PC-9 (cell line): ENCODE measurements at places on chromosomes 5 and 9. TPM values are rescaled to one million over a fixed set of nuclear protein-coding genes. Genes with fewer than 3 reads are reported as not detected.

The ARID3C gene
- total RNA-seq: not detected in 2 replicates

The TRIM7 gene
- total RNA-seq: 9.2 and 10.4 TPM in 2 replicates

- no peak overlapping the region for H3K4me3 ChIP-seq
- no peaks in the 10 kb centered on the region for H3K27me3 ChIP-seq
- H3K27ac ChIP-seq: no peak overlapping the region
- no peaks in the 10 kb centered on the region for H3K4me1 ChIP-seq
Observed at GRCh38 chr5:58143727-58144126, 316.2 kb downstream of the PLK2 start.

DNA sequence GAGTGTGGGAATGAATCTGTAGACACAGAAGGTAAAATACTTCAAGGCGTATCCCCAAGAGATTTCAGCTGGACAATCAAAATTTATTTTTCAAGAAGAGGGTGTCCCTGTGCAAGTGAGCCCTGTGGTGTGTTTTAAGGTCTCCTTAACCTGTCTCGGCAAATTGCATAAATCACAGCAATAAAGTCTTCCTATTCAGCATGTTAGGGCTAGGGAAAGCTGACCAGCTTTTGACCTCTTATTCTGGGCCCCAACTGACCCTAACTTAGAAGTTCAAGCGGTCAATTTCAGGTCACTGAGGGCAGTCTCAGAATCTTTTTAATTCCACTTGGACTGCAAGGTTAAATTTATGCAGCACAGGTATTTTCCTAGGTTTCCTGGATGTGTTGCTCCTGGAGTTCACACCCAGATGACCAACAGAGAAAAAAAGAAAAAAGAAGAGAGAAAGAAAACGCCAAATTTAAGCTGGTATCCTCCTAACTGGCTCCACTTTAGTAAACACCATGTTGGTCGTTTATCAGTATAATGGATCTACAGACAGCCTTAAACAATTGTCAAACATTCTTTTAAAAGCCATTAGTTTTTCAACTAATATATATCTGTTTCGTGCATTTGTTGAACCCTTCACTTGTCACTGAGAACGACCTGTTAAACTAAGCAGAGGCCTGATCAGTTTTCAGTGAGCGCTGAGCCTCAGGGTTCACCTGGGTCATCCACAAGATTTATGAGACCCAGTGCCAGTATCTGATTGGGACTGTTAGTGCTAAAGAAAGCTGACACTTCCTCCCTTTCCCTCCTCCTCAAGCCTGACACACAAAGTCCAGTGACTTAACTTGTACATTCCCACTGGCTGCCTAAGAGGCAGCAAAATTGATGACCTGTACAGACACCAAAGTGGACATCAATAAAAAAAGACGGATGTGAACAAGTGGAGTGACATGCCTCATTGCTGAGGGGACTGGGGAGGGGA is 546.1 kb downstream of the NR2F1-AS1 start:
- no peak overlapping the region for H3K4me3 ChIP-seq
- H3K36me3 ChIP-seq: no peaks in the 10 kb centered on the region
- no peaks in the 10 kb centered on the region for H3K27me3 ChIP-seq
- no peak overlapping the region for H3K27ac ChIP-seq

DNA sequence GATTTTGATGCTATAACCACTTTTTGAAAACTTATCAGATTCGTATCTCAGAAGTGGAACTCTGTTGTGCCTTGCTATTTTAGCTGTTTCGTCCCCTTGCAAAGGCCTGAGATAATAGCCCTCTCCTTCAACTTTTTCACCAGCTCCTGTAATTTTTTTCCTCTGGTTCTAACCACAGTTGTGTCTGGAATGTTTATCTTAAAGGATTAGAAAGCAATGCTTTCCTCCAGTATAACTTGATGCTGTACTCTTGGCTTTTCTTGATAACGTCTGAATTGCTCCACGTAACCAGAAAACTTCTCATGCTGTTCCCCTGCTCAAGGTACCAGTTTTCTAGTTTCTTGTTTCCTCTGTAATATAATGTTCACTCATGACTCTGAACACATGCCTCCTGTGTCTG is 209.4 kb downstream of the DTWD2 start:
- no peak overlapping the region for H3K27ac ChIP-seq
- no peak overlapping the region for H3K4me3 ChIP-seq
- H3K36me3 ChIP-seq: no peaks in the 10 kb centered on the region
- no peak for DNase-seq

GRCh38 chr9:78230761-78231160 is 5.1 kb upstream of the CEP78 start:
- H3K4me1 ChIP-seq: no peaks in the 10 kb centered on the region
- DNase-seq: no peak
- H3K27ac ChIP-seq: no peak overlapping the region
- no peak overlapping the region for H3K4me3 ChIP-seq

- peaks cover 37% of the 10 kb centered on the region for H3K36me3 ChIP-seq
- H3K27me3 ChIP-seq: no peaks in the 10 kb centered on the region
- no peaks in the 10 kb centered on the region for H3K4me1 ChIP-seq
- no peak overlapping the region for H3K4me3 ChIP-seq
- DNase-seq: no peak
Observed at GRCh38 chr5:137937994-137938750, 48.9 kb downstream of the PKD2L2 start.

DNA sequence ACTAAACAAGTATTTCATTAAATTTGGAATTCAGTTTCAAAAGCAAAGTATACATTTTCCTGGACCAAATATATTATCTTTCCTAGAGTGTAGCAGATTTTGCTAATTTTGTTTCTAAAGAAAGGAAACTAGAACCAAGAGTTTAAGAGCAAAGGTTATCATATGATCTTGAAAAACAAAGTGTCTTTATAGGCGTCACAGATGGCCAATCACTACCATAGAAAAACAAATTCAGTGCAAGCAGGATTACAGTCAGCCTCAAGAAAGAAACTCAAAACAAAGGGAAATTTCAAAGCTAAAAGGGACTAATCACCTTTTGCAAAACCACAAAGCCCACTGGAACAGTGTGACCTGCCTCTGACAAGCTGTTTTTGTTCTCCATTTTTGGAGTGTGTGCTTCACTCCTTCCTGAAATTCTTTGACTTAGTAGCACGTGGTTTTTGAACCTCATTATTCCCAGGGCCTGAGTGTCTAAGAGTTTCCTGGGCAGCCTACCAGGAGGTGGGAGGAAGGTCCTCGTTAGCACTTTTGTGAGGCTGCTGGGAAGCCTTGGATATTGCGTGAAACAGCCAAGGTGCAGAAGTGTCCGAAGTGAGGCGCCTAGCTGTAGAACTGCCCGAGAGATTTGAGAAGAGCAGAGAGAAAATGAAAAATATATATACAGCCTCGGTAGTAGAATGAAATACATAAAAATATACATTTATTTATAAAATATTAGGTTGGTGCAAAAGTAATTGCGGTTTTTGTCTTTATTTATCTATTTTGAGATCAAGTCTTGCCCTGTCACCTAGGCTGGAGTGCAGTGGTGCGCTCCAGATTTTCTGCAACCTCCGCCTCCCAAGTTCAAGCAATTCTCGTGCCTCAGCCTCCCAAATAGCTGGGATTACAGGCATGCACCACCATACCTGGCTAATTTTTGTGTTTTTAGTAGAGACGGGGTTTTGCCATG is 246.1 kb downstream of the MARCHF11 start:
- peaks cover 40% of the 10 kb centered on the region; the same call in 1 of the 2 replicates for H3K27me3 ChIP-seq
- H3K4me1 ChIP-seq: no peaks in the 10 kb centered on the region
- DNase-seq: no peak
- H3K4me3 ChIP-seq: no peak overlapping the region
- no peak overlapping the region for H3K27ac ChIP-seq

DNA sequence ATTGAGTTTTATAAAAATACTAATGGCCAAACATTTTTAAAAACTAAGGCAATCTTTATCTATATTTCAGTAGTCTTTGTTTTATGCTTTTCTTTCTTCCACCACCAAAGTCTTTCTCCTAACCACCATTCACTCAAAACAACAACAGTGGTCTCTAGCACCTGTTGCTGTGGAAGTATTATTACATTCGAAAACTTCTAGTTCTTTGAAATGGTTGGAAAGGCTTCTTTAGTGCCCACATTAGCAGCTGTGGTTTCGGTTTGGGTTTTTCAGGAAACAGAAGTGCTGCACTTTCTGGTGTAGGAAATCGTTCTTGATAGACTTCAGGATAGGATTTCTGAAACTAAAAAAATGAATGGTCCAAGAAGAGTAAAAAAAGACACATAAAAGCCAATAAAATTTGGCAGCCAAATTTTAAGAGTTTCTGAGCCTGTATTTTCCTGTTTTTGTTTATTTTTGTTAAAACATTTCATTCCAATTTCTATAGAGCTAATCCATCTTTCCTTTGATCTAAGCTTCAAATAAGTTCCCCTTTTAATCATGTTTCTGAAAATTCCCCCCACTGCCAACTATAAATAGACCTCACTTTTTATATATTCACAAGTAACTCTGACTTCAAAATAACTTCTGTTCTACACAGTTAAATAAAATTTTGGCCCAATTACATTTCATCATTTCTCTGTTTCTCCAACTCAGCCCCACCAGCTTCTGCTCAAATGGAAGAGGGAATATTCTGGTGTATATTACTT is 102.2 kb downstream of the DEPDC1B start:
- no peak for DNase-seq
- no peaks in the 10 kb centered on the region for H3K27me3 ChIP-seq
- no peak overlapping the region for H3K27ac ChIP-seq
- no peak overlapping the region for H3K4me3 ChIP-seq
- no peaks in the 10 kb centered on the region for H3K4me1 ChIP-seq

GRCh38 chr9:138097501-138097991 is 220.0 kb downstream of the CACNA1B start:
- no peaks in the 10 kb centered on the region for H3K4me1 ChIP-seq
- H3K27me3 ChIP-seq: peaks cover 30% of the 10 kb centered on the region
- no peak for DNase-seq
- no peak overlapping the region for H3K27ac ChIP-seq
- H3K4me3 ChIP-seq: no peak overlapping the region

DNA sequence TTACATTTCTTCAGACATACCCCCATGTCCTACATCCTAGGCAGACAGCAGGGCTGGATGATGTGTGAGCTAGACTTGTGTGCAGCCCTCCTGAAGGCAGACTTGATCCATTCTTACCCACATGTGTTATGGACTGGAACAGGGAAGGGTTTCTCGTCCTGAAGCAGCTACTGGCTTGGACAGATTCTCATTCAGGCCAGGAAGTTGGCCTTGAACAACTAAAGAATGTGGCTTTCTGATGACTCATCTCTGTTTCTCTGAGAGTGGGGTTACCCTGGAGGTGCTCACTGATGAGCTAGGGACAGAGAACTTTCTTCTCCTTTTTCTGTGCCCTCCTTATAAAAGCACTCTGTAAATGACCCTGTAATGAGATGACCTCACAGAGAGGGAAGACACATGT is 246.5 kb downstream of the PCSK5 start:
- H3K4me3 ChIP-seq: no peak overlapping the region
- H3K27me3 ChIP-seq: no peaks in the 10 kb centered on the region
- H3K36me3 ChIP-seq: no peaks in the 10 kb centered on the region
- no peak overlapping the region for H3K27ac ChIP-seq
- peak; percentile 57 for DNase-seq
- H3K4me1 ChIP-seq: peaks cover 11% of the 10 kb centered on the region

- H3K4me3 ChIP-seq: peak overlapping the region; percentile 76
- DNase-seq: peak; percentile 85
- H3K27me3 ChIP-seq: no peaks in the 10 kb centered on the region
- H3K36me3 ChIP-seq: peaks cover 14% of the 10 kb centered on the region; the same call in 1 of the 2 replicates
- H3K4me1 ChIP-seq: peaks cover 55% of the 10 kb centered on the region
- H3K27ac ChIP-seq: peak overlapping the region; percentile 84
Observed at GRCh38 chr9:94639999-94640376, 670 bp upstream of the FBP1 start.

GRCh38 chr5:93267276-93267675 is 313.7 kb downstream of the NR2F1-AS1 start:
- no peaks in the 10 kb centered on the region for H3K27me3 ChIP-seq
- H3K4me1 ChIP-seq: no peaks in the 10 kb centered on the region
- no peak overlapping the region for H3K4me3 ChIP-seq
- H3K36me3 ChIP-seq: no peaks in the 10 kb centered on the region
- H3K27ac ChIP-seq: no peak overlapping the region

DNA sequence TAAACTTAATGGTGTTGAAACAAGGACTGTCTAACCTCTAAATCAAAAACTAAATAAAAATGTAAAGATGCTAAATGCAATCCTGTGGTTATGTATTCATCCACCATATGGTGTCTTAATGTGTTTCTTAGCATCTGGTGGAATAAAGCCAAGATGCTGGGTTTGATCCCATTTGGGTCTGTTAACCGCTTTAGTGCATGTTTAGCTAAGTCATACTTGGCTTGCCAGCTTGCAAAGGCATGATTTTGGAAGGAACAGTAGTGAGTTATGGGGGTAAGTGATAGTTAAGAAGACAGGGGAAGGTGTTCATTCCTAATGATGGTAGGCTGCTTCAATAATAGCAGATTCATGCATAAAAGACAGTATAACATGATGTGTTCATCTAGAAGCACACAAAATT is 139.0 kb upstream of the SLC27A6 start:
- H3K36me3 ChIP-seq: no peaks in the 10 kb centered on the region
- H3K27ac ChIP-seq: no peak overlapping the region
- no peaks in the 10 kb centered on the region for H3K27me3 ChIP-seq
- no peak for DNase-seq
- H3K4me3 ChIP-seq: no peak overlapping the region

DNA sequence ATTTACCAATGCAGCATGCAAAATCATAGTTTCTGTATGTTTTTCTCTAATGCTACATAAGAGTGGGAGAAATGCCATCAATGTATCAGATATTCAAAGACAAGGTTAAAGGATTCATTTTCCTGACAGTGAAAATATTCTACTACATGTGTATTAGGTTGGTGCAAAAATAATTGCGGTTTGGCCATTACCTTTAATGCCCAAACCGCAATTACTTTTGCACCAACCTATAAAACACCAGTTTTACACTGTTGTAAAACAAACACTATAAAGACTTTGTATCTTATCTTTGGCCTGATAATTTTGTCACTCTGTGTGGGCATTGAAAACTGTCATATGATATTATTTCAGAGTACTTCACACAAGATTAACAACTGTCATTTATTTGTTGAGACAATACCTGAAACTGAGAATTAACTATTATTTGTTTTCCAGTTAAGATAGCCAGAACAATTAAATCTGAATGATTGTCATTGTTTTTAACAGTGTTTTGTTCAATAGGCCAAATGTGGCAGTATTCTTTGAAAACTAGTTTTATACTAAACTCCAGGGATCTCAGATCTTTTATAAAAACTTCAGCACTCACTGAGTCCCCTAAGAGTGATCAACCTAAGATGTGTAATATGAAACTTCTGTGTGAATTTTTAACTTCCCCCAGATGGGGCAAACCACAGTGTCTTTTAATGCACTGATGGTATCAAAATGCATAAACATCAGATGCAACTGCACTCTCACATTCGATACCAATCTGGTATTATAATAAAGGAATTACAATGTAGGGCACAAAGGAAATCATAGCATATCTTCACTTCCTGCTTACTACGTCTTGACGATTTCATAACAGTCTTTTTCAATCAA is 53.8 kb upstream of the FBN2 start:
- H3K4me3 ChIP-seq: no peak overlapping the region
- H3K4me1 ChIP-seq: no peaks in the 10 kb centered on the region
- no peak overlapping the region for H3K27ac ChIP-seq
- H3K36me3 ChIP-seq: no peaks in the 10 kb centered on the region
- no peak for DNase-seq
- H3K27me3 ChIP-seq: no peaks in the 10 kb centered on the region
